AG20443 (cell line): ENCODE measurements at places on chromosomes 6 and 20.

DNA sequence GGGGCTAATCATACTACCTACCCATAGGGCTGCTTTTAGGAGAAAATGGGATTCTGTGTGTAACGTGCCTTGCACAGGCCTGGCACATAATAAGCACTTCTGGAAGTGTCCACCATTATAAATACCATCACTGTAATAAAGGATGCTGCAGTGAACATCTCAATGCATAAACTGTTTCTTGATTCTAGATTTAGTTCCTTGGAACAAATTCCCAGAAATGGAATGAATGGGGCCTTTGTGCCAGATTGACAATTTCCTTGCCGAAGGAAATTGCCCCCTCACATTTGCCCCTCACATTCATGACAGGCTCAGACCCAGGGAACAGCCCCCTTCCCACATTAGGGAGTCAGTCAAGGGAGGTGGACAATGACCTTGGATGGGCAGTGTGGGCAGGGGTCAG lies 29.2 kb downstream of the BPIFB4 start:
- DNase-seq: no peak

- no peak for DNase-seq
Measured at GRCh38 chr6:163564534-163564933, 150.0 kb downstream of the QKI start.

DNA sequence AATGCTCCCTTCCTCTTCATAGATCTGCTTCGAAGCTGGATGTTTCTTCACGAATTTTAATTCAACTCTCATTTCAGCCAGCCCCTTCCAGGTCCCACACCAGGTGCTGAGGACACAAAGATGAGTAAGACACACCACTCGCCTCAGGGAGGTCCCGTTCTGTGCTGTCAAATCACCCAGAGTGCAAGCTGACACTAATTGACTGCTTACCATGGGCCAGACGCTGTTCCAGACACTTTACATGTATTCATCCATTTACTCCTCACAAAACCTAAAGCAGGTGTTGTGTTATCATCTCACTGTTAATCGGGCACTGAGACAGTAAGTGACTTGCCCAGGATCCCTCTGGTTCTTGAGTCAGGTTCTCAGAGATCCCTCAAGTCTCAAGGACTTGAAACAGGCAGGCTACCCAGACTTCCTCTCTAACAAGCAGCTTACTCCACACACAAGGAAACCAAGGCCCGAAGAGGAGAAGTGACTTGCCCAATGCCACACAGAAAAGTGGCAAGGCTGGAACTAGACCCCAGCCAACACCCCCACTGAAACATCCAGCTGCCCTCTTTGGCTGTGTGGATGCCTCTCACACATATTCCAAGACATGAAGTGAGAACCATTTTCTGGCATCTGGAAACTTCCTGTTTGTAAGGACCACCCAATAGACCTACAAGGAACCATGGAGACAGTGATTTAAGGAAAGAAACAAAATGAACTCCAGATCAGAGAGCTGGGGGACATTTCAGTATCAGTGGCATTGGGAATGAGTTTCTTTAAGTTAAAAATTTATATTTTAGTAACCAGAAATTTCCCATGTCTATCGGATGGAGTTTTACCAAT lies 174.5 kb downstream of the CDC5L start:
- DNase-seq: no peak

GRCh38 chr20:47466704-47467459 lies 34.8 kb upstream of the NCOA3 start:
- DNase-seq: no peak

DNA sequence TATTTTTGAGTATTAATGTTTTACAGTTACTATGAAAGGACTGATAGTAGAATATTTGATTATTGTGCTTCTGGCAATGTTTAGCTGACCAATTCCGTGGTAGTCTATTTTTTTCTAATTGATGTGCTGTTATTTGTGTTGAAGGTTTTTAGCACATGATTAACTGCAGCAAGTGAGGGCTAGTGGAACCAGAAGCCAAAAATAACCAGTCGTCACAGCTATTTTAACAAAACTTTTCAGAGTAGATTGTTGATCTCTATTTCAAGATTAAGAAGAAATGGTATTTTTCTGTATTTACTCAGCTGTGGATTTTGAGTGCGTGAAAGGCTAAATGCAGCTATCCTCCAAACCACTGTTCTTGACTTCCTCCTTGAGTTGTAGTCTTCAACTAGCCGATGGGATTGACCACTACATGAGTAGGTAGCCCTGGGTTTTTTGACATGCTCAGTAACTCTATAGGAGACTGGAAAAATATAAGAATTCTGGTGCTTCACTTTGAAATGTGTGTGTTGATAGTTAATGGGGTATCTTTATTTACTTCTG lies 258.0 kb downstream of the ZFAND3 start:
- DNase-seq: no peak

DNA sequence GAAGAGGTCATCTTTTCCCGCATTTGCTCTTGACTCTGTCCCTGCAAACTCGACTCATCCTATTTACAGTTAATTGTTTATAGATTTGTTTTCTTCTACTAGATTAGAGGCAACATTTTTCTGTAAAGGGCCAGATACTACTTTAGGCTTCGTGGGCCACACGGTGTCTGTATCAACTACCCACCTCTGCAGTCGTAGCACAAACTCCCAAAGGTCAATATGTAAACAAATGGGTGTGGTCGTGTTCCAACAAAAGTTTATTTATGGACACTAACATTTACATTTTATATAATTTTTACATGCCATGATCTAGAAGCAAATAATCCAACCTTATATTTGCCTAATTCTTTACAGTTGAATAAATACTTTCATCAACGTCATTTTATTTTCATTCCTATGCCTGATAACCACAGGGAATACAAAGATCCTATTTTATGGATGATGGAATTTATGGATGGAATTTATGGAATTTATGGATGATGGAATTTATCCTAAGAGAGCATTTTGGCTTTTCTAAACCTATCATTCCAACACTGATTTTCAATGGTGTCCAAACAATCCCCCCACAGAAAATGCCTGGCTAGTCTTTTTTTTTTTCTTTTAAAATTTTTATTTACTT lies 232.8 kb downstream of the MYLK4 start:
- no peak for DNase-seq

DNA sequence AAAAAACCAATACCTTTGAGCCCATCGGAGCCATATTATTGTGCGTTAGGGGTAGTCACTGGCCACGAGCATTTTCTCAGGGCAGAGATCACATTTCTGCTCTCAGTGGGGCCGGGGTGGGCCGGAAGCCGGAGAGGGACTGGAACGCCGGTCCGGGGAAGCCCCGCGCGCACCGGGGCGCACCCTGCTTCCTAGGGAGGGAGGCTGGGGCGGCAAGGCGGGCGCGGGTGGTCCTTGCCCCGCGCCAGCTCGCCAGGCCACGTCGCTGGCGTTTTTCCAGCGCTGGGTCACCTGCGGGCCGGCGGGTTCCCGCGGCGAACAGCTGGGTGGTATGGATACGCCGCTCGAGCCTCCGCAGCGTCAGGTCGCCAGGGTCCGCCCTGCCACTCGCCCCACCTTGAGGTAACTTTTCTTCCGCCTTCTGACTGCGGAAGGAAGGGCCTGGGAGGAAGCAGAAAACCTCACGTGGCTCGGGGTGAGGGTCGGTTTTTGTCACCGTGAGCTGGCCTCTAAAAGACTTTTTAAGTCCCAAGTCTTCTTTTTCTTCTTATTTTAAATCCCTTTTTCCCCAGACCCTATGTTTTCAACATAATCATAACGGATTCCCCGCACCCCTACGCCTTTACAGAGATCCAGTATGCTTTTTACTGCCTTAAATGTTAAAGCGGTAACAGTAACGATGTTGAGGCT lies 2.7 kb upstream of the EEF1A1 start:
- peak; percentile 27 for DNase-seq
